EH (cell line): ENCODE measurements at places on chromosomes 11 and 22.

- DNase-seq = peak; percentile 80
Measured at GRCh38 chr11:128361451-128362020, 225.8 kb downstream of the ETS1 start.

- DNase-seq = peak; percentile 63
Measured at GRCh38 chr11:6531267-6531752, 34.2 kb downstream of the DNHD1 start.

DNA sequence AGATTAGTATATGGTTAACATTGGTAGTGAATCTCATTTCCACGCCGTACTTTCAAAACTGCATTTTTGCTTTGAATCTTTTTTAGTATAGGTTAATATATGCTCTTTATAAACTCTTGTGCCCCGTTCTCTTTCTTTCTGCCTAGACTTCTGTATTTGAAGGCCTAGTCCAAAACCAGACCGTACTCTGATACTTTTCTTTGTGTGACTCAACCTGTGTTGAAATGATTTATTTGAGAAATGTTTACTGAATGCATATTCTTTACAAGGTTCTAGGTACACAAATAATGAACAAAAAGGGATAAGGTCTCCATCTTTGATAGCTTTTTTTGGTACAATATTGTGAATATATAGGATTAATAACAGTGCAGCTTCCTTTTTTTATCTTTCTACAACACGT, 68.3 kb downstream of the HIPK3 start:
- DNase-seq = no peak

DNA sequence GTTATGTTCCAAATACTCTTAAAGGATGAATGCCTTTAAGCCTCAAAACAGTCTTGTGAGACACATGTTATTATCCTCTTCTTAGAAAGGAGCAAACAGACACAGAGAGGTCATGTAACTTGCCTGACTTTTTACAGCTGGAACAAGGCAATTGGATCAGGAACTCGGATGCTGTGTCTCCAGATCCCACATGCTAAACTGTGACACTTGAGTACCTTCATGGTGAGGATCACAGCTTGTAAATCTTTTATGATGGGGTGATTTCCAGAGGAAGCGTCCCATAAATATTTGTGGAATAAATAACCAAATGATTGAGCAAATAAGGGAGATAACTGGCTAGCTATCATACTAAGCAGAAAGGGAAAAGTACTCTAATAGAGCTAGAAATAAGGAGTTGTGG, 171.2 kb downstream of the C11orf91 start:
- peak; percentile 70 for DNase-seq

DNA sequence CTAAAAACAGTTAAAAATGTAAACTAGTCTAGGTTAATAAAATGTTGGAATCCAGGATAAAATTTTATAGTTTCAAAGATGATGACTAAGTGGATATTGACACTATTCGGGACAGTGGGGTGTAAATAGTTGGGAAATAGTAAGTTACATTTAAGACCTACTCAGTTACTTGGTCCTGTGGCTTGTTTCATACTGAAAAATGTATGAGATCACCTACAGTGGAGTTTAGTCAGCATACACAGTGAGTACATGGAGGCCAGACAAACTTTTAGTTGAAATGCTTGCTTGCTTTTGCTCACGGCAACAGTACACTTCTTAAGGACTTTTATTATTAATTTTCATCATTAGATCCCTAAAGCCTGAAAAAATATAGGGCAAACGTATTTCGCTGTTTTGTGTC, 16.1 kb downstream of the TRIM22 start:
- no peak for DNase-seq

GRCh38 chr11:62190011-62190410, at the start of gene SCGB1D1:
Gene SCGB1D1 (plus strand): TSS chr11:62190216. CDS start chr11:62190285, 69 bp downstream.
- no peak for DNase-seq

GRCh38 chr11:64060263-64060860, 24.6 kb downstream of the FLRT1 start:
- DNase-seq = no peak

GRCh38 chr11:72787216-72788104, 6.4 kb downstream of the STARD10 start:
- DNase-seq = no peak

- no peak for DNase-seq
Measured at GRCh38 chr11:100629671-100630070, 57.4 kb upstream of the ARHGAP42 start.

- DNase-seq = no peak
Measured at GRCh38 chr11:122995526-122995925, 13.9 kb upstream of the BSX start.

GRCh38 chr11:62370743-62371440, 33.6 kb downstream of the ASRGL1 start:
- peak; percentile 27 for DNase-seq

GRCh38 chr22:30872285-30873041, 96.1 kb downstream of the MORC2 start:
- no peak for DNase-seq

- DNase-seq = peak; percentile 35
Measured at GRCh38 chr22:35761037-35761436, 43.4 kb downstream of the APOL5 start.

- DNase-seq = no peak
Measured at GRCh38 chr22:39833093-39833492, 60.5 kb downstream of the ENTHD1 start.

DNA sequence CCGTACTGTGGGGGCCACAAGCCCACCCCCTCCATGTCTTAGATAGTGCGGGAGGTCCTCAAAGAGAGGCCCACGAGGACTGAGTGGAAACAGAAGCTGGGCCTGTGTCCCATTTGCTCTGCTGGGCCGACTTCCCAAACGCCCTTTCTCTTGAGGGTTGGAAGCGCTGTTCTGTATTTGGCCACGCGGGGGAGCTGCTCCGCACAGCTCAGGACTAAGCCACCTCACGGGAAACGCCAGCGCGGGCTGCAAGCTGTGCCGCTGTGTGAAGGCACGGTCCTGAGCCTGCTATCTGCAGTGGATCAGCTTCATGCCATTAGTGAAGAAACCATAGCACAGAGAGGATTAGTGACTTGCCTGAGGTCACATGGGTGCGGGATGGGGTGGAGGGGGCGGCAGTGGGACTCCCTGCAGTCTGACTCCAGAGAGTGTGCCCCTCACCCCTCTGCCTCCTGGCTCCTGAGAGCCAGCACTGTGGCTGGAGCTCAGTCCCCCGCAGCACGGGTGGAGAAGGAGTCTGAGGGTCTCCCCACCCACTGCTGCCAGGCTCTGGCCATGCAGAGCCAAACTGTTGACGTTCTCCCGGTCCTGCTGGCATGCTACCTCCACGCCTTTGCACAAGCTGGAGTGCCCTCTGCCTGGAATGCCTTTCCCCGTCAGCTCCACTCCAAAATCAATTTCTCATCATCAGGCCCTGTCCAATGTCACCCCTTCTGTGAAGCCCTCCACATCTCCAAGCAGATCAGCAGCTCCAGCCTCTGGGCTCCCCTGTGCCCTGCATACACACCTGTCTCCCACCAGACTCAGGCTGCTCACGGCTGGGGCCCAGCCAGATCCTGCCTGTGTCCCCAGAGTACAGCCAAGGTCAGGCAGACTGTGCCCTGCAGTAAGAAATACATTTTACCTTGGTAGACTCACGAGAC, 51.5 kb upstream of the LRRC32 start:
- peak; percentile 79 for DNase-seq

- peak; percentile 60 for DNase-seq
Measured at GRCh38 chr11:122791411-122791810, 46.9 kb upstream of the CRTAM start.

- DNase-seq = peak; percentile 85
Measured at GRCh38 chr11:124798991-124799347, 1.2 kb downstream of the MSANTD2 start.

DNA sequence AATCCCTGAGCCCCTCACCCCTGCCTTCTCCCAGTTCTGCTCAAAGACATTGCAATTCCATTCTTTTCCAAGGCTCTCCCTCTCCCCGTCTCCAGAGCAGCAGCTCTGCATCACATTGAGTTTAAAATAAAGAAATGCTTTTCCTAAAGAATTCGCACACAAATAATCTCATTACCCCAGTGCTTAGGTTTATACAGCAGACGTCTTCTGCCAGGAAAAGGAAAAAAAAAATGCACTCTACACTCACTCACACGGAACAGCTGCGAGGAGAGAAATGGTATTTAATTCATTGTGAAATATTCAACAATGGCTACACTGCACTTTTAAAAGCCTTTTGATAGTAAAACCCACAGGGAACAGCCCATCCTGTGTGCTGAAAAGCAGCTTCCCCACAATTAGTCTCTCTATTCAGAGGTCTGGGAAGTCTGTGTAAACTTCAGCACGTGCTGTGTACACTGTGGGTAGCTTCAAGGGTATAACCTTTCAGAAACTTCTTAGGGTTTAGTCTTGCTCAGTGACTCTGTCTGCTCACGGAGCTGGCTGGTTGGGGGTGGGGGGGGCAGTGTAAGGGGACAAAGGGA, 42.8 kb downstream of the ETS1 start:
- DNase-seq = peak; percentile 55

- no peak for DNase-seq
Measured at GRCh38 chr11:77884829-77885190, 63.9 kb downstream of the AAMDC start.

GRCh38 chr11:115760461-115761320, 256.5 kb upstream of the CADM1 start:
- DNase-seq = peak; percentile 4

- DNase-seq = peak; percentile 76
Measured at GRCh38 chr11:43736502-43737200, 56.1 kb downstream of the HSD17B12 start.

- DNase-seq = no peak
Measured at GRCh38 chr22:24430431-24431308, 3.3 kb downstream of the ADORA2A start.

DNA sequence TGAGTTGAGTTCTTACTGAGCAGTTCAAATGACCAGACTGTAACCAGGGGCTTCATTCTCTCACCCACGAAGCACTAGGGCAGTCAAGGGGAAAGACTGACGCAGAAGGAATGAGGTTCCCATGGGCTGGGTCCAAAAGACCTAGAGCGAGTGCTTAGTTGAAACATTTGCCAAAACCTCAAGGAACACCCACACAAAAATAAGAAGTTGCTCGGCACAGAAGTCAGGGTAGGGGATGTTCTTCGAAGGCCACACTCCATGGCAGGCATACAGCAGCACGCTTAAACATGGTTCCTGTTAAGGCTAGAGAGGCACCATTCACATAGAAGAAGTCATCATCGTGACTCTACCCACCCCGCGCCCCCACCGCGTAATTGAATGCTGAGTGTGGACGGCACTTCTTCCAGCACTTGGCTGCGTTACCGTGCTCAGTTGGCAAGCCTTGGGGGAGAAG, 52.9 kb downstream of the TIMP3 start:
- no peak for DNase-seq

DNA sequence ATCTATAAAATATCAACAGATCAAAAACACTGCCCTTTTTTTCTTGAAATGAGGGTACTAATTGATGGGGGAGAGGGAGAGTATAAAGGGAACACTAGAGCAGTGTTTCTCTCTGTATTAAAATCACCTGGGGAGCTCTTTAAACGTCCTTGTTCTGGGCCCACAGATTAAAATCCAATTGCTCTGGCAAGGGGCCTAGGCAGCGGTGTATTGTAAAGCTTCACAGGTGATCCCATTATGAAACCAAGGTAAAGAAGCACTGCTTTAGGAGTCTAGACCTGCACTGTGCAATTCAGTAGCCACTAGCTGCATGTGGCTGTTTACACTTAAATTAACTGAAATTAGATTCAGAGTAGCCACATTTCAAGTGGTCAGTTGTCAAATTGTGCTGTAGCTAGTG, 3.0 kb downstream of the AQP11 start:
- no peak for DNase-seq

- DNase-seq = no peak
Measured at GRCh38 chr11:122803716-122804115, 34.6 kb upstream of the CRTAM start.

DNA sequence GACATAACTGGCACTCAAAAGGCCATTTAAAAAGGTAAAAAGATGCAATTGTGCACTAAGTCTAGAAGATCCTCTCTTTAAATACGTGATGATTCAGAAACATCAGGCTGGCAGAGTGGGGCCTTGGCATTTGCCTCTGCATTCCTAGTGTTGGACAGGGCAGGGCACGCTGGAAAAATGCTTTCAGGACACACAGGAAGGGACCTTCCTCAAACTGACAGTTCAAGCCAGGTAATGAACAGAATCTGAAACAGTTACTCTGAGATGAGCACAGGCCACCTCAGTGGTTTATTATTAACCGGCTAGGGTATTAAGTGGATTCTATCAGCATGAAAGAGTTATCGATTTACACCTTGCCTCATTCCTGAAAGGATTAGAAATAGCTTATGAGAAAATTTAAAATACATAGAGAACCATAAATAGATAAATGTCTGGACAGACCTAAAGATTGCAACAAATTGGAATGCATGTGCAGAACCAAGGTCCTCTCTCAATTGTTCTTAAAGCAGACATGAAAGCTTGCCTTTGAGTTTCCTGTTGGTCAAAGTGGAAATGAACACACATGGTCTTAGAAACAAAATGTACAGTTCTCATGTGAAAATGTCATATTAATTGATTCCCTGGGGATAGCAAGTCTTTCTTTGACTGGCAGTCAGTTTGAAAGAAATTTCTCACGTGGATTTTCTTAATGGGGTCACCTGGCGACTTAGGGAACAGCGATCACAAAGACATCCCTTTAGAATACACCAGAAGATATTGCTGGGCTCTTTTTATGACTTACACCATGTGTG, 21.5 kb upstream of the CSNK2A3 start:
- no peak for DNase-seq

DNA sequence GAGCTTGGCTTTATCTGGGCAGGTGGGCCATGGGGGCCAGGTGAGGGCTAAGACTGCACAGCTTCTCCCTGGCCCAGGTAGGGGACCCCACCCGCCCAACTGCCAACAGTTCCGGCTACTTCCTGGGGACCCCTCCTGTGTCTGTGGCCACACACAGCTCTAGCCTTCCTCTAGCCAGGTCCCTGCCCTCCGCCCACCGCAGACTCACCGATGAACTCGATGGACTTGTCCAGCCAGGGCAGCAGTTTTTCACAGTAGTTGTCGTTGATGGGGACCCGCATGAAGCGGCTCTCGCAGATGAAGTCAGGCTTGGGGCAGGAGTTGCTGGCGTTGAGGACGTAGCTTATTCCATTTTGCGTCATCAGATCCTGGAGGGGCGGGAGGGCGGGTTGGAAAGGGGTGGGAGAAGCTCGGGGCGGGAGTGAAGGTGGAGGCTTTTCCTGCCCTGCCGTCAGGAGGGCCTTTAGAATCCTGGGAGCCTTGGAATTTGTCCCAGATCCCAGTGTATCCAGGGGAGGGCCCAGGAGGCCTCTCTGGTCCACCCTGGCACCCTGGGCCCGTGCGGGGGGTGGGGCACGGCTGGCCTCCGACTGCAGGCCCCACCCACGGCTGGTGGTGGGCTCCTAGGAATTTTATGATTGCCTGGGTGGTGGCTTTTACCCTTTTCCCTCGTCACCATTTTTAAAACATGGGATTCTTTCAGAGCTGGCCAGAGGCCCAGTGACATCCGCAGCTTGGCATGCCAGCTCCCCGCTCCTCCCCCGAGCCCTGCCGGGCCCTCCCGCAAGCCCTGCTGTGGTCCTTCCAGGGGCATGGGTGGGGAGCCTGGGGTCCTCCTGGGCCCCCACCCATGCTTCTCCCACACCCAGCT, 13.9 kb downstream of the DUSP8 start:
- peak; percentile 95 for DNase-seq
